MCF 10A (cell line): ENCODE measurements at places on chromosomes 12 and 14.

DNA sequence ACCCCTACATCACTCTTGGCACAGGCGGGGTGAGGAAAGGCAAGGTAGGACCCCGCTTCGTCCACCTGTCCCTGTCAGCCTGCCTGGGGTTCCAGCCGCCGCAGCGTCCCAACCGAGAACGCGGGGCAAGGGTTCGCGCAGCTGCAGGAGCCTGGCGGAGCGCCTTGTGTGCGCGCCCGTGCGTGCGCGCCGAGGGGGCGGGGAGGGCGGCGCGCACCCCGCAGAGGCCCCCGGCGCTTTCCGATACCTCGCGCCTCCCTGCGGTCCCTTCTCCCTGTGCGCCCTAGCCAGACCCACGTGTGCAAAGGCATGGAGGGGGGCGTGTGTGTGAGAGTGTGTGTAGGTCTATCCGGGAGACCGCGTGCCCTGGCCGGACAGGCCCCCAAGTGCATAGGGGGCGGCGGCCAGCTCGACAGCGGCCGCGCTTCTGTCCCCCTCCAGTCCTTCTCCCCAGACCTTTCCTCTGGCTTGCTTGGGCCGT, 122.4 kb downstream of the TSPAN9 start:
- peaks cover 11% of the 10 kb centered on the region for H3K4me1 ChIP-seq
- H3K27me3 ChIP-seq: no peaks in the 10 kb centered on the region
- no peak overlapping the region for H3K4me3 ChIP-seq
- no peak overlapping the region for H3K27ac ChIP-seq

GRCh38 chr14:23609001-23609400, 27.2 kb upstream of the DHRS2 start:
- no peak for DNase-seq
- H3K27me3 ChIP-seq: peaks cover 37% of the 10 kb centered on the region
- H3K4me3 ChIP-seq: no peak overlapping the region
- H3K4me1 ChIP-seq: no peaks in the 10 kb centered on the region
- H3K36me3 ChIP-seq: no peaks in the 10 kb centered on the region

GRCh38 chr14:53539489-53540126, 386.5 kb upstream of the DDHD1 start:
- H3K4me3 ChIP-seq: no peak overlapping the region
- H3K4me1 ChIP-seq: peaks cover 12% of the 10 kb centered on the region
- H3K27ac ChIP-seq: no peak overlapping the region
- peak; percentile 81 for DNase-seq
- no peaks in the 10 kb centered on the region for H3K36me3 ChIP-seq

GRCh38 chr12:116558280-116559161, 660 bp upstream of the MAP1LC3B2 start:
- no peaks in the 10 kb centered on the region for H3K27me3 ChIP-seq
- peak overlapping the region; percentile 91 for H3K27ac ChIP-seq
- DNase-seq: no peak
- peaks cover 3% of the 10 kb centered on the region for H3K36me3 ChIP-seq
- peak overlapping the region; percentile 60 for H3K4me3 ChIP-seq

DNA sequence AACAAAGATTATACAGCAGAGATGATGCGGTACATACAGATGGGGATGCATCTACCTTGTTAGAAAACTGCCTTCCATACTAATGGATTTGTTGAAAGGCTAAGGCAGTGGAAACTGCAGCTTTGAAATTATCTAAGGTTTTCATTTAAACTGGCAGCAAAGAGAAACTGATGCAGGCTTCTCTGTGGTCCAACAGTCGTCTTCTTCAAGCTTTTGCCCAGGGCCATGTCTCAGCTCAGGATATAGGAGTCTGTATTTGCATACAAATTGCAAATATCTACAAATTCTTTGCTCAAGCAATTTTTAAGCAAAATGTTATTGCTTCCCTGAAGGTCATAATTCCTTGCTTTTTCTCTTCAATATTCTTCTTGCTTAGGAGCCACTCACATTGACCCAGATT, 33.7 kb downstream of the ERH start:
- H3K4me3 ChIP-seq: no peak overlapping the region
- H3K4me1 ChIP-seq: no peaks in the 10 kb centered on the region
- no peak overlapping the region for H3K27ac ChIP-seq

DNA sequence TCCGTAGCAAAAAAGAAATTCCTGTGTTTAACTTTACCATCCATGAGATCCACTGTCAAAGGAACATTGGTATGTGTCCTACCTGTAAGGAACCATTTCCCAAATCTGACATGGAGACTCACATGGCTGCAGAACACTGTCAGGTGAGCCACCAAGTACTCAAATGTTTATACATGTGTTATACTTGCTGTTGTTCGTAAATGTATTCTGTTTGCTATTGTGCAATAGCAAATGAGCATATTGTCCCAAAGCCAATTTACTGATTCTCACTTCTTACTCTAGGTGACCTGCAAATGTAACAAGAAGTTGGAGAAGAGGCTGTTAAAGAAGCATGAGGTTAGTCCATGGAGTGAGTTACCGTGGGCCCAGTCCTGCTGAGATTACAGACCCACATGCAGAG, 9.4 kb downstream of the TRAFD1 start:
- no peaks in the 10 kb centered on the region for H3K4me1 ChIP-seq
- H3K4me3 ChIP-seq: no peak overlapping the region
- peaks cover 64% of the 10 kb centered on the region for H3K36me3 ChIP-seq

DNA sequence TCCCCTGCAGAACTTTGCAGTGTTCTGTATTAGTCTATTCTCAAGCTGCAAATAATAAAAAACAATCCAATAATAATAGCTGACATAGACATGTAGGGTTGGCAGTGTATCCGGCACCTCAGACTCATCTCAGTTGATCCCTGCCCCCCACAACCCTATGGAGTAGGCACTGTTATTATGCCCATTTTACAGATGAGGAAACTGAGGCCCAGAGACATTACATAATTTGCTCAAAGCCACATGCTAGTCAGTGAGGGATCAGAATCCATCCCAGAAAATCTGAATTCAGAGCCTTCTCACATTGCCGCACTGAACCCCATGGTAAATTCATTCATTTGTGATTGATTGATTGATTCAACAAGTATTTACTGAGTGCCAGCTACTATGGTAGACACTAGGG, 226.6 kb upstream of the PWP1 start:
- no peaks in the 10 kb centered on the region for H3K36me3 ChIP-seq
- H3K27me3 ChIP-seq: no peaks in the 10 kb centered on the region
- no peaks in the 10 kb centered on the region for H3K4me1 ChIP-seq

DNA sequence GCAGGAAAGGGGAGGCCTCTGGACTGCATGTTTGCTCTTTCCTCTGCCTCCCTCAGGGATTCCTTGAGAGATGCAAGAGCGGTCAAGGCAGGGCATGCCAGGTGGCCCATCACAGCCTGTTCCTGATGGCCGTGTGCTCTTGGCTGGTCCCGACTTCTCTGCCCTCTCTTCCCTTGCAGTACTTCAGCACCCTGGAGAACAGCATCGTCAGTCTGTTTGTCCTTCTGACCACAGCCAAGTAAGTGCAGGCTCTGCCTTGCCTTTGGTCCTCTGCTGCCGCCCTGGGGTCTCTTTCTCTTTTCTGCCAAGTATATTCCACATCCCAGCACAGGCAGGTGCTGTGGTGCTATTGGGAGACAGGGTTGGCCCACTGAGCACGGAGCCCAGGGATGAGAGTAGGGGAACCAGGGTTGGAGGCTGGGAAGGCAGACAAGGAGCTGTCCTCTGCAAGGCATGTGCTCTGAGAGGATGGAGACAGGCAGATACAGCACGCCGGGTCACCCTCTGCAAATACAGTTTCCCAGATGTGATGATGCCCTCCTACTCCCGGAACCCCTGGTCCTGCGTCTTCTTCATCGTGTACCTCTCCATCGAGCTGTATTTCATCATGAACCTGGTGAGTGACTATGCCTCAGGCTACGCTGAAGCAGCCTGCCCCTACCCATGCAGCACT, 51.9 kb downstream of the TPCN1 start:
- H3K4me3 ChIP-seq: no peak overlapping the region
- DNase-seq: no peak
- peaks cover 16% of the 10 kb centered on the region for H3K4me1 ChIP-seq
- H3K36me3 ChIP-seq: peaks cover 74% of the 10 kb centered on the region
- no peak overlapping the region for H3K27ac ChIP-seq

DNA sequence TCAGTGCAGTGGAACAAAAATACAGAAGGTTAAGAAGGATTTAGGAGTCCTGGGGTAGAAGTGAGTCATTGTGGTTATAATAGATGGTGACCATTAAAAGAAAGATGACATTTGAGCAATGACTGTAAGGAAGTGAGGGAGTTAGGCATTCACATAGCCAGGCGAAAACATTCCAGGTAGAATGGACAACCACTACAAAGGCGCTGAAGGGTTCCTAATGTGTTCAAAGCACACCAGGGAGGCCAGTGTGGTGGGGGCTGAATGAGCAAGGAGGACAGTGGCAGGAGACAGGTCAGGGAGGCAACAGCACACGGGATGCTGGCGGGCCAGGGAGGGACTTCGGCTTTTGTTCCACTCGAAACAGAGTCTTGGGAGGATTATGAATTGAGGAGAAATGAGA, 129.9 kb downstream of the NPAS3 start:
- H3K27ac ChIP-seq: no peak overlapping the region
- no peaks in the 10 kb centered on the region for H3K36me3 ChIP-seq
- no peaks in the 10 kb centered on the region for H3K4me1 ChIP-seq
- no peak overlapping the region for H3K4me3 ChIP-seq
- no peaks in the 10 kb centered on the region for H3K27me3 ChIP-seq

DNA sequence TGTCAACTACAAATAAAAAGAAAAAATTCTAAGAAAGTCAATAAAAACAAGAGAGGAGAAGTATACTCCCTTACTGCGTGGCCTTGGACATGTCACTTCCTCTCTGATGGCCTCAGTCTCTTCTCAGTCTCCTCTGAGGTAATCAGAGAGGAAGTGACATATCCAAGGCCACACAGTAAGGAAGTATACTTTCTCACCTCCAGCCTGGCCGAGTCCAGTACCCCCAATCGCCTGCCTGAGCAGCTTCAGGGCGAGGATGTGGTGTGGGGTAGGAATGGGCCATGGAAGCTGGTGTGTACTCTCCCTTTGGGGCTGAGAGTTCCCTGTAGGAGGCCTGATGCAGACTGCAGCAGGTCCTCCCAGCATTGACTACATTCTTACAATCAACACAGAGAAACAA, 15.8 kb downstream of the VDR start:
- DNase-seq: no peak
- no peak overlapping the region for H3K4me3 ChIP-seq
- H3K4me1 ChIP-seq: peaks cover 27% of the 10 kb centered on the region
- H3K27ac ChIP-seq: no peak overlapping the region
- no peaks in the 10 kb centered on the region for H3K27me3 ChIP-seq
- peaks cover 27% of the 10 kb centered on the region for H3K36me3 ChIP-seq

DNA sequence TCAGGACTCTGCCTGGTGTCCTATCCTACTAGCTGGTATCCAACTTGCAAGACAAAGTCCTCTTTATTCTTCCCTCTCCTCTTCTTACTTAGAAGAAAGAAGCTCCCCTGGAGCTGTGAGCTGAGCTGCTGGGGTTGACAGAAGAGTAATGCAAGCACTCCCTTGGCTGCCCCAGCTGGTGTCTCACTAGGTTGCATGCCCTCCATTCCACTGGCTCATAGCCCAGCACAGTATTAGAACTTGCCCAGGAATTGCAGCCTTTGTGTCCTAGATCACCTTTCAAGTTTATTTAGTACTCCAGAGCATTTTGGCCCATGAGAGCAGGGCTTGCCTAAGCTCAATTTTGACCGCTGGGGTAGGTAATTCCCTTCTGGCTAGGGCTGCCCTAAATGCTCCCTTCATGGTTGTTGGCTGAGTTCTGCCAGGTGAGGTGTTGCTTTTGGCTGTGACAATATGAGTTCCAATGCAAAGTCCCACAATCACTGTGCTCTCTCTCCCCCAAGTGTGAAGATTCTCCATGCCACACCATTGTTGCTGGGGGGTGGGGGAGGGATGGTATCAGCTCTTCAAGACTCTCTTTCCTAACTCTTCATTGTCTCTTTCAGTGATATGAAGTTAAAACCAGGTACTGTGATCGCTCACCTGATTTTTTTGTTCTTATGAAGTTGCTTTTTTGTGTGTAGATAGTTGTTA, 317.4 kb upstream of the DDHD1 start:
- H3K36me3 ChIP-seq: no peaks in the 10 kb centered on the region
- H3K27ac ChIP-seq: no peak overlapping the region
- peak; percentile 10 for DNase-seq
- H3K27me3 ChIP-seq: no peaks in the 10 kb centered on the region
- H3K4me3 ChIP-seq: no peak overlapping the region
- H3K4me1 ChIP-seq: no peaks in the 10 kb centered on the region

DNA sequence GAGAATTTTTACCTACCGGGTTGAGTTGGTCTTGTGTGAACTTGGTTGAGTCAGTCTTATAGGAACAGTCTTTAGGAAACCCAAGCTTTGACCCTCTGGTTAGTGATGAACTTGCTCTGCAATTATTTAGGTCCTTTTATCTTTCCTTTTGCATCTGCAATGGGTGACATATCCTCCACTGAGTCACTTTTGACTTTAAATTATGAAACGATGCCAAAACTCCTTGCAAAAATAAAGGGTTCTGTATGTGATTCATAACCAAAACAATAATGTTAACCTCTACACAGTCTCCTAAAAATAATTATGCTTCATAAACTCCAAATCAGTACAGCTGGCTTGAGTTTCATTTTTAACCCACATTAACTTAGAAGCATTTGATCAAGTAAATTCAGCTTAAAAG, 979.4 kb downstream of the GALC start:
- H3K4me1 ChIP-seq: peaks cover 13% of the 10 kb centered on the region
- H3K27ac ChIP-seq: peak overlapping the region; percentile 58
- H3K27me3 ChIP-seq: no peaks in the 10 kb centered on the region
- peak; percentile 72 for DNase-seq

- H3K27ac ChIP-seq: peak overlapping the region; percentile 37
- H3K4me1 ChIP-seq: peaks cover 11% of the 10 kb centered on the region
- DNase-seq: peak; percentile 38
- no peaks in the 10 kb centered on the region for H3K27me3 ChIP-seq
Observed at GRCh38 chr12:56487448-56488040, 417 bp downstream of the GLS2 start.

DNA sequence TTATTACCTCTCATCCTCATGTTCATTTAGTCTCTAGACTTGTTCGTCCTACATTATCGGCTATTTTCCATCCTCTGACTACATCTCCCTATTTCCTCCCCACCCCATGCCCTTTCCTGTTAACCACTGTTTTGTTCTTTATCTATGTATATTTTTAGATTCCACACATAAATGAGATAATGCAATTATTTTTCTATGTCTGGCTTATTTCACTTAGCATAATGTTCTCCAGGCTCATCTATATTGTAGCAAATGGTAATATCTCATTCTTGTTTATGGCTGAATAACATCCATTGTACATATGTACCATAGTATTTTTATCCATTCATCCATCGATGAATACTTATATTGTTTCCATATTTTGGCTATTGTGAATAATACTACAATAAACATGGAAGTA, 84.6 kb upstream of the PTPRR start:
- H3K4me1 ChIP-seq: peaks cover 8% of the 10 kb centered on the region
- H3K27ac ChIP-seq: no peak overlapping the region
- no peaks in the 10 kb centered on the region for H3K36me3 ChIP-seq
- H3K27me3 ChIP-seq: no peaks in the 10 kb centered on the region
